Glomerular endothelial cell (primary cell): ENCODE measurements at places on chromosomes 4 and X. TPM values are rescaled to one million over a fixed set of nuclear protein-coding genes. Genes with fewer than 3 reads are reported as not detected.

CXCL3 gene
- 4.3 and 21.2 TPM in 2 replicates for total RNA-seq

LNX1 gene
- 1.6 and 4.6 TPM in 2 replicates for total RNA-seq

NSD2 gene
- total RNA-seq, result 41.9 and 49.8 TPM in 2 replicates

LUZP4 gene
- total RNA-seq, result not detected in 2 replicates

TKTL2 gene
- not detected in 2 replicates for total RNA-seq

EXOC1 gene
- 37.4 and 42.5 TPM in 2 replicates for total RNA-seq

KLHL4 gene
- total RNA-seq, result 12.7 and 13.9 TPM in 2 replicates

OTC gene
- total RNA-seq, result not detected in 2 replicates

FRMD7 gene
- not detected in 2 replicates for total RNA-seq

ACTRT1 gene
- total RNA-seq, result not detected in 2 replicates

GABRQ gene
- under 0.01 TPM in 1 of 2 replicates, not detected in the other for total RNA-seq

TMEM128 gene
- 11.1 and 22.5 TPM in 2 replicates for total RNA-seq

PCSK1N gene
- total RNA-seq, result 1.5 and 8.9 TPM in 2 replicates

AVPR2 gene
- not detected in 2 replicates for total RNA-seq

LRIT3 gene
- total RNA-seq, result 0.15 and 0.18 TPM in 2 replicates

VBP1 gene
- total RNA-seq, result 36.1 and 42.6 TPM in 2 replicates

SMIM10L2A gene
- total RNA-seq, result 1.3 and 1.5 TPM in 2 replicates

ABCE1 gene
- total RNA-seq, result 120 and 123 TPM in 2 replicates

F11 gene
- not detected in 2 replicates for total RNA-seq

PRDM8 gene
- 0.73 and 2.5 TPM in 2 replicates for total RNA-seq

BEX3 gene
- total RNA-seq, result 236 and 239 TPM in 2 replicates

AR gene
- 3.5 and 5.0 TPM in 2 replicates for total RNA-seq

TACR3 gene
- total RNA-seq, result not detected in 2 replicates

MAGEA2B gene
- not detected in 2 replicates for total RNA-seq

JAKMIP1 gene
- total RNA-seq, result not detected in 2 replicates

GUCY1A1 gene
- 0.70 and 2.2 TPM in 2 replicates for total RNA-seq

SULT1E1 gene
- not detected in 2 replicates for total RNA-seq

SPANXN4 gene
- total RNA-seq, result not detected in 2 replicates

BANK1 gene
- 0.18 and 1.1 TPM in 2 replicates for total RNA-seq

AKAP14 gene
- total RNA-seq, result not detected in 2 replicates

EGF gene
- 0.10 and 0.41 TPM in 2 replicates for total RNA-seq

USP17L13 gene
- not detected in 2 replicates for total RNA-seq

AFP gene
- total RNA-seq, result not detected in 2 replicates

ADGRG2 gene
- total RNA-seq, result not detected in 2 replicates

SERPINA7 gene
- total RNA-seq, result not detected in 2 replicates

SYN1 gene
- 0.15 and 0.88 TPM in 2 replicates for total RNA-seq

ANKRD50 gene
- 43.2 and 52.3 TPM in 2 replicates for total RNA-seq

DIAPH2 gene
- 21.6 and 34.7 TPM in 2 replicates for total RNA-seq

NPFFR2 gene
- total RNA-seq, result 1.6 and 3.4 TPM in 2 replicates

BEX1 gene
- 0.68 and 1.6 TPM in 2 replicates for total RNA-seq

PHEX gene
- 0.41 and 1.2 TPM in 2 replicates for total RNA-seq

DUSP9 gene
- total RNA-seq, result 0.76 TPM in 1 of 2 replicates, not detected in the other

GPR173 gene
- total RNA-seq, result 2.4 and 5.5 TPM in 2 replicates

USP17L21 gene
- not detected in 2 replicates for total RNA-seq

EDA gene
- total RNA-seq, result 0.10 and 0.53 TPM in 2 replicates

NMU gene
- total RNA-seq, result 0.58 and 1.7 TPM in 2 replicates

UGT8 gene
- 0.53 and 4.3 TPM in 2 replicates for total RNA-seq

HSFX4 gene
- not detected in 2 replicates for total RNA-seq

FAAH2 gene
- total RNA-seq, result 0.15 TPM in 1 of 2 replicates, not detected in the other

ASB9 gene
- 10.6 and 17.0 TPM in 2 replicates for total RNA-seq

GAGE12J gene
- total RNA-seq, result not detected in 2 replicates

TMSB15B gene
- total RNA-seq, result 1.5 and 10.2 TPM in 2 replicates

PDZD11 gene
- 32.9 and 46.6 TPM in 2 replicates for total RNA-seq

SUPT20HL1 gene
- not detected in 2 replicates for total RNA-seq

MAGEA4 gene
- not detected in 2 replicates for total RNA-seq
